ENCODE measurements at places on chromosomes 12 and 14. TPM values are rescaled to one million over a fixed set of nuclear protein-coding genes. Genes with fewer than 3 reads are reported as not detected.

Gene MIP
- total RNA-seq: not detected

Gene AKAP3
- 3.7 TPM for total RNA-seq

Gene AP1G2
- total RNA-seq: 336 TPM

Gene IRAK3
- total RNA-seq: 6.6 TPM

Gene TARBP2
- 45.7 TPM for total RNA-seq

Gene IQSEC3
- not detected for total RNA-seq

Gene HPD
- not detected for total RNA-seq

Gene DIABLO
- 39.8 TPM for total RNA-seq

Gene WNT1
- not detected for total RNA-seq

- DNase-seq: no peak
These were observed 218 bp downstream of the LYSET start for GRCh38 chr14:93185349-93185720.

DNA sequence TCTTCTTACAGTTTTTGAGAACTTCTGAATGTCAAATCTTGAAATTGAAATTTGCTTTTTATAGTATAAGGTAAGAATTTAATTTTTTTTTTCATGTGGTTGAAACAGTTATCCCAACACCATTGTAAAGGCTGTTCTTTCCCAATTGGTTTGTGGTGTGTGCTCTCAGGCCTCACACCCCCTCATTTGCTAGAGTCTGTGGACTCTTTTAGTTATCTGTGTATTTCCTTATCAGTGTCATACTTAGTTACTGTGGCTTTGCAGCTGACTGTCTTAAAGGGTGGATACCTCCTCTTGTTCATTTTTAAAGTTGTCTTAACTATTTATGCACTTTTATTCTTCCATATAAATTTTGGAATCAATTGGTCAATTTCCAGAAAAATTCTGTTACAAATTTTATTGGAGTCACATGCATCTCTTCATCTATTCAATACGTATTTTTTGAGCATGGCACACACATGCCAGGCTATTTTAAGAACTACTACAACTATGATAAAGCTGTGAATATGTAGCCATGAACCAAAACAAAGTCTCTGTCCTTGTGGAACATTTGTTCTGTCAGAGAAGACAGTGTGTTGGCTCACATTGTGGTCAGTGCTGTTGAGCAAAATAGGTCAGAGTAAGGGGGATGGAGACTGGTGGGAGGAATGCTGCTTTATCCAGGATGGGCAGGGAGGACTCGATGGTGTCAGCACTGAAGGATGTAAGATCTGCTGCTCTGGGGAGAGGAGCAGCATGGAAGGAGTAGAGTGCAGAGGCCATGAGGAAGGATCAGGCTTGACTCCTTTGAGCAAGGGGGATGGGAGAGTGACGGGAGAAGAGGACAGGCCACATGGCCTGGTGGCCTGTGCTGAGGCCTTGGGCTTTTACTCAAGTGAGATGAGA, 24.1 kb downstream of the FGF23 start:
- no peak for DNase-seq

- DNase-seq: no peak
These were observed 39.0 kb downstream of the PAX9 start for GRCh38 chr14:36700651-36701050.

DNA sequence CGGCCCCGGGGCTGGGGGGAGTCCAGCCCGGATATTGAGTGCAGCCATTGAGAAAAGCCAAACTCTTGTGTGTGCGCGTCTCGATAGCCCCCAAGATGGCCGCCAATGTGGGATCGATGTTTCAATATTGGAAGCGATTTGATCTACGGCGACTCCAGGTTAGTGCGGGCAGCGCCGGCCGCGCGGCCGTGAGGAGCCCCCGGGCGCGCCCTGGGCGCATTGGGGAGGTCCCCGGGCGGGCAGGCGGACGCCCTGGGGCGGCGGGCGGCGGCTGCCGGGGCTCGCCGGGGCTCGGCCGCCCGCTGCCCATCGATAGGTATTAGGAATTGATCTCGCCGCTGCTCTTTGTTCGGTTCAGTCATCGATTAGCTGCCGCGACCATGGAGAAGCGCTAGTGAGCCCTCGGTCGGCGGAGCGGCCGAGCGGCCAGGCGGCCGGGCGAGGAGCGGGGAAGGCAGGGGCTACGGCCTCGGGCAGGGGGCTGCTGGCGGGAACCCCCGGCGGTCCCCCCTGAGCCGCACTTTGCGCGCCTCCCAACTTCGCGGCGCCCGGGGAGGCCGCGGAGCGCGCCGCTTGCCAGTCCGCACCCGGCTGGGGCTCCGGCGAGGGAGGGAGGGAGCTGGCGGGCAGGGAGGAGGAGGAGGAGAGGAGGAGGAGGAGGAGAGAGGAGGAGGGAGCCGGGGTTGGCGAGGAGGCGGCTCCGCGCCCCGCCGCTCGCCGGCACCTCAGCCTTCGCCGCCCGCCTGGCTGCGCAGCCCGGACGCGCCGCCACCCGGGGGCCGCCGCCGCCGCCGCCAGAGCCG, 113.9 kb upstream of the MYL2 start:
- no peak for DNase-seq

- DNase-seq: no peak
These were observed 62.5 kb downstream of the PAX9 start for GRCh38 chr14:36724162-36724561.

GRCh38 chr12:95851606-95852005, 7.1 kb upstream of the SNRPF start:
- DNase-seq: no peak

GRCh38 chr12:14629832-14630710, 62.4 kb upstream of the PLBD1 start:
- peak; percentile 31 for DNase-seq

DNA sequence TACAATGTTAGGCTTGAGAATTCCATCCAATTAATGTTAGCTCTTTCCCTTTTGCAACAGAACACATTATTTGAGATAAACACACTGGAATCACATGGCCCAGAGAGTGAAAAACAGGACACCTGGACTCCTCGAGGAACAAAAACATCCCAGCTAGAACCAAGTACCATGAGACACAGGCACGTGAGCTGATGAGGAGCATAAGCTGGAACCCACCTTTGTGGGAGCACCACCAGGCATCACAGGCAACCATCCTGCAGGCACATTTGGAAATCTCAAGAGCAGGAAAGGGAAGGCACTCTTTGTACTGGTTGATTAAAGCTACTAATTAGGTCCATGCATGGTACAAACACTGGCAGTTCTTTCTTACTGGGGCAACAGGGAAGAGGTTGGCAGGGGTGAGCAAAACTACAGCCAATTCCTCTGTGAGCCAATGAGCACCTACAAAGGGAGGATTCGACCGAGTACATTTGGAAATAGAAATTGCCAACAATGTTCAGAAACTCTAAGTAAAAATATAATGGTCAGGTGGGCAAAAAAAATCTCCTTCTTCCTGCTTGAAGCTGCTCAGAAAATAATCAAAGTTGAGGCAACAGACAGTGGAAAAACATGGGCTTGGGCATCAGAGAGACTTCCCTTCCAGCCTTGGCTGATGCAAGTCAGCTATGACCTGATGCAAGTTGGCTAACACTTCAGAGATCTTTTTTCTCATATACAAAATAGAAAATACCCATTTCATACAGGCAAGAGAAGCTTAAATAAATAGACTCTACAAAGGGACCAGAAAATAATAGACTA, 216.7 kb downstream of the NUAK1 start:
- no peak for DNase-seq

- no peak for DNase-seq
These were observed 23.8 kb upstream of the STK38L start for GRCh38 chr12:27220055-27220987.

DNA sequence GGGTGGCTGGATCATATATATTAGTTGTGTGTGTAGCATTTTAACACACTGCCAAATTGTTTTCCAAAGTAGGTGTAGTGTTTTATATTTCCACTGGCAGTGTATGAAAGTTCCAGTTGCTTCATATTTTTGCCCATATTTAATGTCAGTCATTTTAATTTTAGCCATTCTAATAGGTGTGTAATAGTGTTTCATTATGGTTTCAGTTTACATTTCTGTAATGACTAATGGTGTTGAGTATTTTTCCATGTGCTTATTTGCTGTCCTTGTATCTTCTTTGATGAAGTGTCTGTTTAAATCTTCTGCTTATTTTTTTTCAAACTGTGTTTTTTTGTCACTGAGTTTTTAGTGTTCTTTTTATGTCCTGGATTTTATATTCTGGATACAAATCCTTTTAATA, 8.7 kb downstream of the TBC1D15 start:
- no peak for DNase-seq

GRCh38 chr12:85424581-85425348, 144.7 kb downstream of the ALX1 start:
- DNase-seq: no peak

DNA sequence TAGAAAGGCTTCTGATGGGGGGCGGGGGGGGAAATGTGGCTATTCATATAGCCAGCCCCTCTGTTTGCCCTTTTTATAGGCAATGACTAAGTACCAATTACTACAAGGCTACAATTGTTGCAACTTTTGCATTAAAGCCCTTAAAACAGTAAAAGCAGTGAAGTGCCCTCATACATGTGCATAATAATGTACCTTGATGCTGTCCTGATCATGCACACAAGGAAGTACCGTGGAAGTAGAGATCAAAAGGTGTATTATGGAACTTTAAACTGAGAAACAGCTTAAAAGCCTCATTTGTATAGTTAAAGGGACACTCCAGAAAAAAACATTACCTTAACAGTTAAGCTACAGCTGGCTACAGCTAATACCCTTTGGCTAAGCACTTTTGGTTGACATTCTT, 111.8 kb downstream of the PLEKHG7 start:
- no peak for DNase-seq

- no peak for DNase-seq
These were observed 11.0 kb upstream of the PLEKHG3 start for GRCh38 chr14:64692986-64693809.

- DNase-seq: no peak
These were observed 227.7 kb upstream of the CRY1 start for GRCh38 chr12:107320929-107321631.

DNA sequence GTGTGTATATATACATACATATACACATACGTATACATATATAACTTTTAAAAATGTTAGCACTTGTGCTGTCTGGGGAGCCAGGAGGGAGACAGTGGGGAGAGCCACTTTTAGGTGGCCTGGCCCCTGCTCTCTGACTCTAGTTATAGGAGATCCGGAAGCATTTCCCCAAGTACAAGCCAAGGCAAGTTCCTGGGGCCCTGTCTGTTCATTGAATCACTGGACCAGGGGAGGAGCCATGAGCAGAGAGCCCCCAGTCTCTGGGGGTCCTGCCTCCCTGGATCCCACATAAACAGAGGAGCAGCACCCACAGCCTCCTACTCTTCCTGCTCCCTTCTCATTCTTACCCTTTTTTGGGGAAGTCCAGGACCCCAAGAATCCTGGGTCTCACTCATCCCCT, 45.4 kb upstream of the TMED10 start:
- no peak for DNase-seq

DNA sequence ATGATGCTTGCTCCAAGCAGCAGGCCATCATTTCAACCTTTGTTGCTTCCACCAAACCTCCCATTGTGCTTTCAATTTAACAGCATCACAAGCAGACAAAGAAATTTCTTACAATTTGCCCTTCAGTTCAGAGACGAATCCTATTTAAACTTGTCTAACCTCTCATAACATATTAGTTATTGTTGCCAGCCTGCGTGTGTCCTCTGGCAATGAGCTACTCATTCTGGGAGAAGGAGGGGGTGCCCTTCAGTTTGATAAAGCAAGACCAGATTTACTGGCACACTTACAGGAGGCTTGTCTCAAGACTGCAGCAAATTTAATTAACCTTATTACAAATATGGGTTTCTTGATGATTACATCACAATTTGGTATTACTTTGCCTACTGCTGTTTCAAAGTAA, 203.6 kb upstream of the SOX5 start:
- no peak for DNase-seq

- DNase-seq: no peak
These were observed 366.6 kb downstream of the EMP1 start for GRCh38 chr12:13562915-13563742.

- peak; percentile 81 for DNase-seq
These were observed 516 bp downstream of the PCBP2 start for GRCh38 chr12:53452159-53453077.

- DNase-seq: peak; percentile 49
These were observed 9.5 kb upstream of the NR4A1 start for GRCh38 chr12:52041695-52042123.

GRCh38 chr14:61585598-61586543, 109.4 kb upstream of the HIF1A start:
- no peak for DNase-seq

- no peak for DNase-seq
These were observed 16.6 kb downstream of the FBXW8 start for GRCh38 chr12:116927244-116927940.

DNA sequence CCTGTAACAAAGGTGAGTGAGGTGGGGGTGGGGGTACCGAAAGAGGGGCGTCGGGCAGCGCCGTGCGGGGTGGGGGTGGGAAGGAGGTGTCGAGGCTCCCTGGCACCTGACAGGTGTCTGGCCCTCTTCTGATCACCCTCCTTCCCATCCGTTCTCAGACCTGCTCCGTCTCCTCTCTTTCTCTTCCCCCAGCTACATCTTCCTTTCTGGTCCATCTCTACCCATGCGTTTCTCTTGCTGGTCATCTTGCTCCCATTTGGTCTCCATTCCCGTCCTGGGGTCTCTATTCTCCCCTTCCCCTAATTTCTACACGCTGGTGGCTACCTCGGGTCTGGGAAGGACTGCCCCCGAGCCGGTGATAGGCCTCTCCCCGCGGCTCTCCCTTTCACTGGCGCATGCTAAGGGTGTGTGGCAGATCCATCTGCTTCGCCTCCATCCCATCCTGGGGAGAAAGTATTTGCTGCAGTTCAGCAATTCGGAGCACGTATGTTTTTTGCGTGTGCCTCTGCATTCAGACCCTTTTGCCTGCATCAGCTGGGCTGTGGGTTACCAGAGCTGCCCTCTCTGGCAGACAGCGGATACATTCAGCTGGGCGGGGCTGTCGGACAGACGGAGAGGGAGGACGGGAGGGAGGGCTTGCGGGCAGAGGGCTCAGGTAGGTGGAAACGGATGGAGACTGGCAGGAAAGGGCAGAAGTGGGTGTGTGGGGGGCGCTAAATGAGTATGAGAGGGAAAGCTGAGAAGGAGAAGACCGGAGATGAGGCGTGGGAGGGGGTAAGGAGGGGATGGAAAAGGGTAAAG, 730 bp downstream of the CLSTN3 start:
- peak; percentile 40 for DNase-seq

Measured in activated B cell treated with CpG ODN at 0.5 μM for 24 hours (primary cell).